NCI-H1930 (cell line): ENCODE measurements at places on chromosomes 11 and 22.
A peak's percentile ranks its signal among the peaks of the same experiment; 100 is the strongest.

GRCh38 chr11:89163686-89164085 lies 14.0 kb upstream of the TYR start:
- DNase-seq, result no peak

GRCh38 chr11:130865774-130866114 lies 50.5 kb downstream of the SNX19 start:
- DNase-seq, result no peak

DNA sequence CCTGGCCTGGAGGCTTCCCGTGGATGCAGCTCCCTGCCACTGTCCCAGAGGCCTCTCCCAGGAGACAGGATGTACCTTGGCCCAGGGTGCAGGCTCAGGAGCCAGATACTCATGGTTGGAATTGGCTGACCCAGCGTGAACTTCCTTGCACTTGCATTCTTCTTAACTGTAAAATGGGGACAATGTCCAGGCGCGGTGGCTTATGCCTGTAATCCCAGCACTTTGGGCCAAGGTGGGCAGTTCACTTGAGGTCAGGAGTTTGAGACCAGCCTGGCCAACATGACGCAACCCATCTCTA lies 20.1 kb upstream of the ST3GAL4 start:
- DNase-seq, result no peak

DNA sequence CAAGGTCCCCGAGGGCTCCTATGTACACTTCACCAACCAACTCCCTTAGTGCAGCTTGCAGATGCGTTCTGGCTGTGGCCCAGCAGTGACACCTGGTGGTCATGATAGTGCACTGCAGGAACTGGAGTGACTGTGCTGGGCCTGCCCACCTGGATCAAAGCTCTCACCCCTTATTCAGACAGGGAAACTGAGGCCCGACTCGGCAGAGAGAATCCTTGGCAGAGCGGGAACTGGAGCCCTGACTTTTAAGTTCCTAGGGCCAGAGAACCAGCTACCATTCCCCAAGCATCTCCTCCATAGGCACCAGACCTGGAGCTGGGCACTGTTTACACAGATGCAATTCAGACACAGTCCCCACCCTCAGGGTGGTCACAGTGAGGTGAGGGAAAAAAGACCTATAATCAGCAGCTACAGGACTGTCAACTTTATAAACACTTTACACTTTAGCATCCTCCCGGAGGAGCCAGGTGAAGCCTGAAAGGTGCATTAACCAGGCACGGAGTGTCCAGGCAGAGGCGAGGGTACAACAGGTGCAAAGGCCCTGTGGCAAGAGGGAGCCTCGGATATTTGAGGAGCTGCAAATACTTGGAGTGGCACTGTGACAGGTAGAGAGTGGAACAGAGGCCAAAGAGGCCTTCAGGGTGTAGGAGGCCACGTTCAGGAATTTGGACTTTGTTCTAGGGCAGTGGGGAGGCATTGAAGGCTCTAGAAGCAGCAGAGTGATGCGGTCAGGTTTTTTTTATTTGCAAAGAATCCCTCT lies 22.0 kb downstream of the RHBDD3 start:
- peak; percentile 39 for DNase-seq
